ENCODE measurements at places on chromosomes 6 and 20.
A peak's percentile ranks its signal among the peaks of the same experiment; 100 is the strongest.

GRCh38 chr20:13105864-13106457 lies 97.2 kb downstream of the SPTLC3 start:
- DNase-seq: peak; percentile 10

GRCh38 chr6:95017922-95018321 lies 559.4 kb upstream of the MANEA start:
- DNase-seq: no peak

GRCh38 chr20:48738094-48738398 lies 89.8 kb downstream of the PREX1 start:
- DNase-seq: no peak

DNA sequence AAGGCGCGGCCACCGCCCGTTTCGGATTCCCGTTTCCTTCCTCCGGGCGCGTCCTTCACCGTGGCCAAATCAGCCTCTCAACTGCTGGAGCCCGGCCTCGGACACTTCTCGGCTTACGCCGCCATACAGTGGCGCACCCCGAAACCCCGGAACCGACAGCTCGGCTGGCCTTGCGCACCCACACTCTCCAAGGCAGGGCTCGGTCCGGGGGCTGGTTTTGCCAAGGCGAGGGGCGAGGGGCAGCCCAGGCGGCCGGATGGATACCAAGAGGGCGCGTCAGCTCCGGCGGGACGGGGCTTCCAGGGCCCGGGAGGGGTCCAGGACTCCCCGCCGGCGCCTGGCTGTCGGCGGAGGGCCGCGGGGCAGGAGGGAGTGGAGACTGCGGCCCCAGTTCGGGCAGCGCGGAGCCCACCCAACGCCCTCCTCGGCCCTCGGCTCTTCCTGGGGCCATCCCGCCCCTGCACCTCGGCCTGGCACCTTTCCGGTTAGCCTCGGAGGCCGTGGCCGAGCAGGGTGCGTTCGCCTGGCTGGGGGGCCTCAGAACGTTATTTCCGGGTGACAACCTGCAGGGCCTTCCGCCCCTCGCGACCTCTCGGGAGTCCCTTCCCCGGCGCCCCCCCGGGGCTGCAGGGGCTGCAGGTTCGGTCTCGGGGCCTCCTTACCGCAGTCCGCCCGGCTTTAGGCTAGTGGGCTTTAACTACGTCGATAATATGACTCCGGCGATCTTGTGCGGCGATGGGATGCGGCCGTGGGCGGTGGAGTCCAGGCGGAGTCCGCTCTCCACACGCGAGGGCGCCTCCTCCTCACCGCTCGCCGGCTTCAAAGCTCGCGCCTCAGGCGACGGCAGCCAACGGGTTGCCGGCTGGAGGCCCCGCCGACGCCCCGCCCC lies 697 bp upstream of the CEP43 start:
- no peak for DNase-seq

DNA sequence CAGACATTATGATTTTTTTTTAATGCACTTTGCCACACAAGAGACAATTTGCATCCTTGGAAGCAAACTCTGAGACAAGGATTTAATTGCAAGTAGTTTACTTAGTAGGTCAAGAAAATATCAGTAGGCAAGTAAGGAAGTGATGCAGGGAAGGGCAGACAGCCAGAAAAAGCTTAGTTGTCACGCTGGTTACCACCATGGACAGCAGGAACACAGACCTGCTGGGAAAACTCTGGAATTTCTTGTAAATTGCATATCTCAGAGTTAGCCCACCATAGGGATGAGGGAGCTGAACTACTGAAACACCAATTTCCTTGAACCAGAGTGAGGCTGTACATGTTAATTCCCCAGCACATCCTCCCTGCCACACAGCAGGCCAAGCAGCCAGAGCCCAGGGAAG lies 92.7 kb downstream of the L3MBTL3 start:
- no peak for DNase-seq

DNA sequence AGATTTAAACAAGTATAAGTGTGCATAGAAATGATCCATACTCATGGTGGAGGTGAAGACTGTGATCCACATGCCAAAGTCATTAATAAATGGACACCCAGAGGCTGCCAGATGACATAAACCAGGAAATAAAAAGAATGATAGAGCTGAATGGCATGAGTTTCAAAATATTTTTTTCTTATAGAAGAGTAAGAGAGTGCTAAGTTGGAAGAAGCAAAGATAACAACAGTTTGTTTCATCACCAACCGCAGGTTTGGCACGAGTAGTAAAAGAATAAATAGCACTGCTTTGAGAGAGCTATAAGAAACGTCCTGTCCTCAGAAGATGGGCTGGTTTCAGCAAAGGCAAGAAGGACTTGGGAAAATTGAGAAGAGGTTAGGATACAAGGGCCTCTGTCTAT lies 246.9 kb downstream of the UBE3D start:
- DNase-seq: no peak

DNA sequence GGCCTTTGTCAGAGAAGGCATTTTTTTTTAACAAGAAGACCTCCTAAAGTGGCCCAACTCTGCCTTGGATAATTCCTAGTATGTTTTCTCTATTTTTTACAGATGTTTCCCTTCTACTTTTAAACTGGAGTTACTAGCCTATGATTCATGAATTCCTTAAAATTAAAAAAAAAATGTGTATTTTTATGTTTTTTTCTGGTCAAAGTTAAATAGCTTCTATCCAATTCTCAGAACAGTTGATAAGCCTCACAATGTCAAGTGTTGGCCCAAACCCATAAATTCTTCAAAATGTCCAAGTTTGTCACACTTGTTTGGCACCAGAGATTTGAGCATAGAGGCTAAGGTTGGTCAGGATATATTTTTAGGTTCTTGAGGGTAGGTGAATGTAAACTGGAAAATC lies 64.0 kb downstream of the JAG1 start:
- DNase-seq: no peak

GRCh38 chr6:168155821-168156741 lies 77.1 kb upstream of the FRMD1 start:
- no peak for DNase-seq

GRCh38 chr20:56617489-56617888 lies 11.6 kb upstream of the TFAP2C start:
- no peak for DNase-seq

GRCh38 chr6:133818320-133818719 lies 70.6 kb upstream of the TCF21 start:
- DNase-seq: no peak

GRCh38 chr6:139343052-139343750 lies 31.2 kb downstream of the CITED2 start:
- DNase-seq: no peak

GRCh38 chr20:15359056-15359455 lies 1021.6 kb upstream of the FLRT3 start:
- DNase-seq: no peak

- DNase-seq: no peak
These were observed 1.0 kb upstream of the NKX2-4 start for GRCh38 chr20:21398109-21399004.

DNA sequence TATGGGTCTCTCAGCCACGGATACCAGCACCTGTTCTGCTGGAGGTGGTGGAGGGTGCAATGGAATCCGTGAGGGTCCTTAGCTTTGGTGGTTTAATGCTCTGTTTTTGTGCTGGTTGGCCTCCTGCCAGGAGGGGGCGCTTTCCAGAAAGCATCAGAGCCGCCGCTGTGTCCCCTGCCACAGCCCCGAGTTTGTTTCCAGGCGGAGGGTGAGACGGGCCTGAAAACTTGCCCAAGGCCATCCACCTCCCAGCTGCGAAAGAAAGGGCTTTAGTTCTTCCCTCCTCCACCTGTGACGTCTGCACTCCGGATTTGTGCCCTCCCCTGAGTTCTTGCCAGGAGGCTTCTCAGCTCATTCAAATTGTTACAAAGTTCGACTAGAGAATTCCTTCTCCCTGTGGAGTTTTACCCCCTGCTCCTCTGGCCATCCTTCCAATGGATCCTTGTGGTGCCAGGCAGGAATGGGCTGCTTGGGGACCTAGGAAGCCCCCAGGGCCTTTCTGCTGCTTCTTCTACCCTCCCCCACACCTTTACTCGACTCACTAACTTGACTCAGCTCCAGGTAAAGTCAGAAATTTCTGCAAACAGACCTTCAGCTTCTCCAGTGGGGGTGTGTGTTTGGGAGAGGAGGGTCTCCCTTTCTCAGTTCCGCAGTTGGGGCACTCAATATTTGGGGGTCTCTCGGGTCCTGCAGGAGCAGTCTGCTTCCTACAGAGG lies 873.7 kb downstream of the KIF16B start:
- DNase-seq: no peak

DNA sequence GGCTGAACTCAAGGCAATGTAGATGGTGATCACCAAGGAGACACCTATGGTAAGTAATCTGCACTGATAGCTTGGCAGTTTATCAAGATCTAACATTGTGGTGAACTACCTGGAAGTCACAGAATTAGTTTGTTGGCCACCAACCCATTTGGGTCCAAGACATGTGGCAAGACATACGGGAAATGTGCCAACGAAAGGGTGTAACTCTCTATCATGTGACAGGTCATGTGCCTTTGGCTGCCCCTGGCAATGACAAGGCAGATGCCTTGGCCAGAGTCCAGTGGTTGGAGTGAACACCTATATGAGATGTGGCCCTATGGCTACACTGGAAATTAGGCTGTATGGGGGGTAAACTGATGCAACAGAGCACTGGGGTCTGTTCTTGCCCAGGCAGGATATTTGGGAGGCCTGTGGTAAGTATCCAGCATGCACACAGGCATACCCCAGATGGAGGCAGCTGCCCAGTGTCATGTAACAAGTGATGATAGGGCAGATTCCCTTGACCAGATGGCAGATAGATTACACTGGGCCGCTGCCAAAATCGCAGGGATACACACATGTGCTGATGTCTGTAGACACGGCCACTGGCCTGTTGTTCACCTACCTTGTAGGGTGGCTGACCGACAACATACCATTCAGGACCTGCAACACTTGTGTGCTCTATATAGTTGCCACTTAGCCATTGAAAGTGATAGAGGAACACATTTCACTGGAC lies 35.5 kb upstream of the HSF2 start:
- no peak for DNase-seq

DNA sequence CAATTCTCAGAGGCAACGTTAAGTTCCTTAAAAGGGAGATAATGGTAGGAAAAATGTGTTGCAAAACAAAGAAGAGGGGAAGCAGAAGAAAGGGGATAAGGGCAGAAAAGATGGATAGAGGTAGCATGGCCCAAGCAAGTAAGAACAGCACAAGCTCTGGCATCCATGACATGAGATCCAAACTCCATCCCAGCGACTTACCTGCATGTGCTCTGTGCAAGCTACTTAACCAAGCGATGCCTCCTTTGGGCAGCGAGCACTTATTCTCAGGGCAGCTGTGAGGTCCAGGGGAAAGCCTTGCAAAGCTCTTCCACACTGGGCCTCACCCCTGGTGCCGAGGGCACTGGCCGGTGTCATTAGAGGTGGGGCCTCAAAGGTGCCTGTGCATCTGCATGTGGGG lies 295.2 kb downstream of the FOXC1 start:
- DNase-seq: no peak

GRCh38 chr6:13290335-13290734 lies 38.0 kb downstream of the TBC1D7 start:
- DNase-seq: no peak

- DNase-seq: no peak
These were observed 25.3 kb downstream of the CASS4 start for GRCh38 chr20:56437196-56437960.

DNA sequence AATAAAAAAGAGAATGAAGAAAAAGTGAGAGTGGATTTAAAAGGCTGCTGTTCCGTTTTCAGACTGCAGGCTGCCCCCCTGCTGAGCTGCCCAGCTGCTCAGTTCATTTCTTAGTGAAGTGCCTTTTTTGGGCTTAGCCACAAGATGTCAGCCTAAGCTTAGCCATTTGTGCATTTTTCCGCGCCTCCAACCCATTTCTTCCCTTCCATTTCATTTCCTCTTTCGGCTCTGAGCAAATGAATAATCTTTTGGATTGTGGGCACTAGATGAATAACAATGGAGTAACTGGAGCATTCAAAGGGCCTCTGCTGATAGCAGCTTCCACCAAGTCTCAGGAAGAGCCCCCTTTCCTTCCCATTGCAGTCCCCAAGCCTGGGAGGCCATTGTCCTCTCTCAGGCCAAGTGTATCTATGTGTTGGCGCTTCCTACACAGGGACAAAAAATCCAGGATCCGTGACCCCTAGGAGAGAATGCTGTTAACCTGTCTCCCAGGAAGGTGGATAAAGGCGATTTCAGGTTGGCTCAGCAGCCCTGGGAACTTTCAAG lies 83.5 kb upstream of the SPTLC3 start:
- peak; percentile 44 for DNase-seq

GRCh38 chr6:90083891-90084290 lies 189.6 kb downstream of the GJA10 start:
- DNase-seq: no peak

DNA sequence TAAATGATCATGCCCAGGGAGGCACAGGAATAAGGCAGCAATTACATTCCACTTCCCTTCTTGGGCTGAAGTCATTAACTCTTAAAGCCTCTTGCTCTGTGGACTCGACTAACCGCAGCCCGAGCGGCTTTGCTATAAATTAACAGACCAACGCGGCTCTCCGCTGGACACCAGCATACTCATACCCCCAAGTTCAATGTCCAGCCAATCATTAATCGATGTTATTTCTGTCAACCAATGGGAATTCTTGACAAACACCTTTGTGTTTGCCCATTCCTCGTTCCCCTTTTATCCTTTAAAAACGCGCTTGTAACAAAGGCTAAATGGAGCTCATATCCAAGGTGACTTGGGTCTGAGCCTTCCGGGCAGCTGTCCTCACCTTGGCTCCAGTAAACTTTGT lies 183.1 kb upstream of the RALGAPA2 start:
- DNase-seq: no peak

DNA sequence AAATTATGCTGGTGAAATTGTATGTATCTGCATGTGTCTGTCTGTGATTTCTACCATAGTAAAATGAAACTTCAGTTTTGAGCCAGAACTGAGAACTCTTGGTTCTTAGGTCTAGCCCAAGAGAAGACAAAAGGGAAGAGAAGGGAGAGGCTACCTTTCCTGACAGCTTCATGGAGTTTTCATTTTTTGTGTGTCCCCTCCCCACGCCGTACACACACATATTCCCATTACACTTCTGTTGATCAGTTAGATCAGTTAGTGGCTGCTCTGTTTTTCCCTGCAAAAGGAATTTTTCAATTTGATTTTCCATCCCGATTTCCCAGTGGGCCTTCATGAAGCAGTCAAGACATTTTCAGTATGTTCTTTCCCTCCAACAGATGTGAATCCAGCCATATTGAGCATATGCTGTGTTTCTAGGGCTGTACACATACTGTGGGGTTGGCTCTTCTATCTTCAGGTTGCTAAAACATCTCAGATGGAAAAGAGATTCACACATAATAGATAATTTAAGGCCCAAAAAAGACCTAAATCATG lies 52.5 kb downstream of the HIVEP1 start:
- DNase-seq: no peak

- no peak for DNase-seq
These were observed 17.4 kb upstream of the FAXC start for GRCh38 chr6:99366852-99367251.

DNA sequence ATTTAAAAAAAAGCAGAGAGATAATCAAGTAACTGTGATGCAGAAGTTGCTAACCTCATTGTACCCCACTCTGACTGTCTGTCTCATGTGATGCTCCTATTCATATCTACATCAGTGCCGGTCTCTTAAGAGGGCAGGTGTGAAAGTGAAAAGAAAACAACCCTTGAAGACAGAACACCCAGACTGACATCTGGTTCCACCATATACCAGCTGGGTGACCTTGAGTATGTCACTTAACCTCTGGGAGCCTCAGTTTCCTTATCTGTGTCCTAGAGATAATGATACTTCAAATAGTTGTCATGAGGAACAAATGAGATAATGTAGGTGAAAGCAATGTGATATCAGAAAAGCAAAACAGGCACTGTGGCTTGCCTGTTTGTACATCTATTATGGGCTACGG lies 426.8 kb upstream of the SOX4 start:
- no peak for DNase-seq

- no peak for DNase-seq
These were observed 89.6 kb upstream of the HMGCLL1 start for GRCh38 chr6:55668591-55668990.

Data from AG09319 (cell line).